Skeletal muscle tissue (tissue), 5 donors: ENCODE measurements at places on chromosomes 11 and 22. TPM values are rescaled to one million over a fixed set of nuclear protein-coding genes. Genes with fewer than 3 reads are reported as not detected.

GLB1L2 gene
- total RNA-seq, result 1.0 TPM

TSSK2 gene
- not detected for total RNA-seq

UPK3A gene
- not detected for total RNA-seq

RIMBP3C gene
- not detected for total RNA-seq

ALDH3B1 gene
- total RNA-seq, result 2.6 TPM

MMP10 gene
- not detected for total RNA-seq

KCNJ1 gene
- total RNA-seq, result not detected

SAA4 gene
- not detected for total RNA-seq

PGA3 gene
- 0.52 TPM for total RNA-seq

GLYAT gene
- total RNA-seq, result not detected

CELSR1 gene
- 2.1 TPM for total RNA-seq

CLDN5 gene
- total RNA-seq, result 84.0 TPM

PANX3 gene
- total RNA-seq, result not detected

HBB gene
- 3,814 TPM for total RNA-seq

SCN4B gene
- 2.1 TPM for total RNA-seq

FSHB gene
- not detected for total RNA-seq

TPBGL gene
- total RNA-seq, result not detected

MRGPRF gene
- 16.7 TPM for total RNA-seq

FAM83F gene
- total RNA-seq, result under 0.01 TPM

INS gene
- total RNA-seq, result not detected

C11orf91 gene
- total RNA-seq, result not detected

OR52I2 gene
- not detected for total RNA-seq

KRTAP5-10 gene
- not detected for total RNA-seq

ELFN2 gene
- under 0.01 TPM for total RNA-seq

ARHGAP8 gene
- total RNA-seq, result 0.52 TPM

FOLR1 gene
- 1.0 TPM for total RNA-seq

SLCO2B1 gene
- total RNA-seq, result 9.4 TPM

RCOR2 gene
- total RNA-seq, result 4.2 TPM

MS4A6E gene
- not detected for total RNA-seq

GGTLC2 gene
- total RNA-seq, result not detected

MB gene
- total RNA-seq, result 84.5 TPM

UBE2L6 gene
- 15.7 TPM for total RNA-seq

THRSP gene
- total RNA-seq, result 26.1 TPM

LRP4 gene
- total RNA-seq, result 8.9 TPM

RFPL1 gene
- not detected for total RNA-seq

UCP2 gene
- total RNA-seq, result 25.1 TPM

PDE2A gene
- 12.0 TPM for total RNA-seq

OR6A2 gene
- total RNA-seq, result under 0.01 TPM

PRG3 gene
- 2.6 TPM for total RNA-seq

PKDREJ gene
- not detected for total RNA-seq

TESMIN gene
- total RNA-seq, result not detected

BRD1 gene
- 27.1 TPM for total RNA-seq

MRGPRX4 gene
- total RNA-seq, result not detected

INSC gene
- 4.2 TPM for total RNA-seq

ACRV1 gene
- total RNA-seq, result 0.52 TPM

B4GALNT4 gene
- 5.2 TPM for total RNA-seq

MIOX gene
- total RNA-seq, result not detected
